ENCODE measurements at places on chromosomes 11 and 22.

GRCh38 chr11:119584193-119585042, 144.6 kb downstream of the NECTIN1 start:
- H3K4me3 ChIP-seq: peak overlapping the region; percentile 41
- peaks cover 78% of the 10 kb centered on the region for H3K27me3 ChIP-seq
- H3K27ac ChIP-seq: no peak overlapping the region
- peaks cover 10% of the 10 kb centered on the region for H3K4me1 ChIP-seq

DNA sequence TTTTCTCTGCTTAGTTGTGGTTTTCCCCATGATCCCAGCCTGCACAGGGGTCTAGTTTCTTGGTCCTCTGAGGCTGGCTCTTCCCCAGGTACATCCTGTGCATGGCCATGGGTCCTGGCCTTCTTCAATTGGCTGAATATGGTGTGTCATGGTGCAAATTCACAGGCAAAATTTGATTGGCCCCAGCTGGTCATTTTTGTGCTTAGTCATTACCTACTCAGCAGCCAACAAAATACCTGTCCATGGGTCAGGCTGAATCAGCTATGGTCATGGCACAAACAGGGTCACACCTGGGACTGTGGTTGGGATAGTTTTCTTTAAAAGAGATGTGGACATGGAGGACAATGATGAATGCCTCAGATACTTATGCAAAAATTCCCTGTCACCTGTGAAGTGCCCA, 85.7 kb downstream of the CSNK2A3 start:
- peaks cover 2% of the 10 kb centered on the region for H3K27me3 ChIP-seq
- no peaks in the 10 kb centered on the region for H3K4me1 ChIP-seq
- no peaks in the 10 kb centered on the region for H3K36me3 ChIP-seq
- H3K27ac ChIP-seq: no peak overlapping the region

- peaks cover 2% of the 10 kb centered on the region for H3K4me1 ChIP-seq
- H3K27me3 ChIP-seq: peaks cover 45% of the 10 kb centered on the region
- peak; percentile 47 for DNase-seq
- H3K27ac ChIP-seq: no peak overlapping the region
These were observed 317.8 kb downstream of the NTM start for GRCh38 chr11:131688048-131688693.

DNA sequence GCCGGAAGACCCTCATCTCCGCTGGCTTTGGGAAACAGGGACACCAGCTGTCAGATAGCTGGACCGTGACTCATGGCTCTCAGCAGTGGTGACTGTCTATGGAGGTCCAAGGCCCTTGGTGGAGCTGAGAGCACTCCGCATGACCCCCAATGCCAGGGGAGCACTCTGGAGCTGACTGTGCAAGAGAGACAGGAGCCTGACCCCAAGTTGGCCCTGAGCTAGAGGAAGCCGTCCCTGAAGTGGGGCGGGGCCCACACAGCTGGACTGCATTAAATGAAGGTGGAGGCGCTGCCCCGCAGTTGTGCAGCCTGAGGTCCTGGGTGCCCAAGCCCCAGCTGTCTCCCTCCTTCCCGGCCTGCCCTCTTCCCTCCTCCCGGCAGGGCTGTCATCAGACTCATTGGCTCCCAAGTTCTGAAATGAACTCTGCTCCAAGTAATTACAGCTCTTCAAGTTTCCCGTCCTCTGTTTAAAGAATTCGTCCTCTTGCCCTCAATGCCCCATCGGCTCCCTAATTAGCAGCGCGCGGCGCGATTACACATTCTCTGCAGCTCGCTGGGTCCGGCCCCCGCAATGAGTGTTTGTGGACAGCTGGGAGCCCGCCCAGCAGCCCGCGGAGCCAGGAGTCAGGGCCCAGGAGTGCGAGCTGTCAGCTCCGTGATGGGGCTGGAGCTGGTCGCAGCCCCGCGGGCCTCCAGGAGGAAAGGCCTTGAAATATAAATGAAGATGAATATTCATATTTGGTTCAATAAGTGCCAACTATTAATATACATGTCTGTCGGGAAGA, 93.2 kb upstream of the LMO1 start:
- no peaks in the 10 kb centered on the region for H3K36me3 ChIP-seq
- H3K4me1 ChIP-seq: peaks cover 2% of the 10 kb centered on the region
- H3K27me3 ChIP-seq: peaks cover 28% of the 10 kb centered on the region

DNA sequence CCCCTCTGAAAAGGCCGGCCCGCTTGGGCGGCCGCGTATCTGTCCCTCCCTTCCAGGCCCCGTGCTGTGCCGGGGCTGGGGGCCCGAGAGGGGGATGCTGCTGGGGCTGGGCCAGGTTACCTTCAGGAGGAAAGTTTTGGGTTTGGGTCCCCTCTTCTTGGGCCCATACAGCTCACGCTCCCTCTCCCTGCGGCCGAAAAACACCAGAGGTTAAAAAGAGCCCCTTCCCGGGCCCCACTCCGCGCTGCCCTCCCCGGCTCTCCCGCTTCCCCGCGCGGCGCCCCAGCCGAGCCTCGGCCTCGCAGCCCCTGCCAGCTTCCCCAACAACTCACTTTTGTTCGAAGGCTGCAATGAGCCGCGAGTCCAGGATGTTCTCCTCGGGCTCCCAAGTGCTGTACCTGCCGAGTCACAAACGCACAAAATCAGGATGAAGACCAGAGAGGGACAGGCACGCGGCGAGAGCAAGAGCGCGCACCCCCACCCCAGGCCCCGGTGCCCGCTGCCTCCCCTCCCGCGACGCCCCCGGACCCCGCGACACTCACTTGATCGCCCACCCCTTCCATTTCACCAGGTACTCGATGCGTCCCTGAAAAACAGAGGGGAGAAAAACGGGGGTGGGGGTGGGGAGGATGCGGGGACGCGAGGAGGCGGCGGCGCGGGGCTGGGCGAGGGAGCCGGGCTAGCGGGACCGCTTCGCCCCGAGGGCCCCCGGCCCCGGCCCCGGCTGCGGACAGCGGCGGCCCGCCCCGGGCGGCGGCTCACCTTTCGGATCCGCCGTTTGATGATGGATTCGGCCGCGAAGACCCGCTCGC, 450 bp downstream of the CBX6 start:
- peaks cover 44% of the 10 kb centered on the region for H3K36me3 ChIP-seq
- H3K27me3 ChIP-seq: no peaks in the 10 kb centered on the region
- peak overlapping the region; percentile 93 for H3K4me3 ChIP-seq
- H3K4me1 ChIP-seq: peaks cover 61% of the 10 kb centered on the region
- H3K27ac ChIP-seq: peak overlapping the region; percentile 94

GRCh38 chr11:3865388-3866193, 10.1 kb downstream of the STIM1 start:
- H3K27me3 ChIP-seq: no peaks in the 10 kb centered on the region
- H3K4me3 ChIP-seq: peak overlapping the region; percentile 43
- peaks cover 11% of the 10 kb centered on the region for H3K36me3 ChIP-seq
- DNase-seq: peak; percentile 29
- peaks cover 91% of the 10 kb centered on the region for H3K4me1 ChIP-seq
